ENCODE measurements at places on chromosomes 12 and 14.

- DNase-seq, result peak; percentile 63
Observed at GRCh38 chr14:68458840-68459469, 333.9 kb downstream of the ZFP36L1 start.

DNA sequence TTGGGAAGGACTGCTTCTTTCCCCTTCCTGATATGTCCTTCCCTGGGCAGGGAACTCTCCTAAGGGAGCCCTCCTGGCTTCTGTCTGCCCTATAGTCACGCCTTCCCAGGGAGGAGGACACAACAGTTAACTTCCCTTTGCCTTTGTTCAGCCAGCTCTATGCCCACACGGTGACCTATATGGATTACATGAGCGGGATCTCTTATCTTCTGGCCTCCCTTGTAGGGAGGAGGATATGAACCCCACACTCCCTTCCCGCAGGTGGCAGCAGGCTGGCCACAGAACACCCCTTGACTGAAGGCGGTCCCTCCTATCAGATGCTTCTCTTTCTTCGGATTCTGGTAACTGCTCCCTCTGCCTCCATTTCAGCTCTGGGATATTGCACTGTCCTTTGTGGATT is 135.6 kb upstream of the MAX start:
- no peak for DNase-seq

DNA sequence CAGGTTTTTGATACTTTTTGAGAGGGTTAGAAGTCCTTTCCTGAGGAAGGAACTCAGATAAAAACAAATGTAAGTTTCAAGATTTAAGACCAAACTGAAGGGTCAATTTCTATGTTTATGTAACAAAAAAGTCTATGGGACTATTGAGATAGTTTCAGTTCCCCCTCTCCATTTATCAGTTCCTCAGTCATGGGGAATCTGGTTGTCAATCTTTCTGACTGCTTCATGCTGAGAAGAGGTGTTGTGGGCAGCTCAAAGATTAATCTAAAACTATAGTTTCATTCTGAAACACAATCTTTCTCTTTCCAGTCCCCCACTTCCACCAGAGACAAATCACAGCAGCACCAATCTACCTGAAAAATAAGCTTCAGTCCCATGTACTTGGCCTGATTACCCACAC is 93.7 kb downstream of the KCNMB4 start:
- DNase-seq, result no peak

- DNase-seq, result no peak
Observed at GRCh38 chr12:124653169-124653931, 85.9 kb upstream of the NCOR2 start.

DNA sequence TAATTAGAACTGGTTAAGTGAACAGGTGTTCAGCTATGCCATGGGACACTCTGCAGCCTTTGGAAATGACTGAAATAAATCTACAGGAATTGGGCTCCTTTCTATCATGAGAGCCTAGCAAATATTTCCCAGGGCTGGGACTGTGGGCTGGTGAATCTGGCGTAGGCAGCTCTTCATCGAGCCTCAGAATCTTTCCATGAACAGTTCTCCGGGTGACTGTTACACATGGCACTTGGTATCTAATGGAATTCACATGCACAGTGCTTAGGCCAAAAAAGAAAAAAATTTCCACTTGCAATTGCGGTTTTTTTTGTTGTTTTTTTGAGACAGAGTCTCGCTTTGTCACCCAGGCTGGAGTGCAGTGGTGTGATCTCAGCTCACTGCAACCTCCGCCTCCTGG is 32.1 kb downstream of the PRKAB1 start:
- DNase-seq, result no peak

- peak; percentile 7 for DNase-seq
Observed at GRCh38 chr14:83611906-83612390, 1918.0 kb upstream of the FLRT2 start.

GRCh38 chr14:60599727-60600126 is 49.5 kb downstream of the SIX1 start:
- DNase-seq, result no peak

GRCh38 chr14:38079268-38079667 is 128.4 kb upstream of the SSTR1 start:
- DNase-seq, result no peak

- no peak for DNase-seq
Observed at GRCh38 chr12:88805286-88805685, 225.0 kb upstream of the KITLG start.

- DNase-seq, result no peak
Observed at GRCh38 chr12:94550964-94551363, 91.3 kb upstream of the CEP83 start.

DNA sequence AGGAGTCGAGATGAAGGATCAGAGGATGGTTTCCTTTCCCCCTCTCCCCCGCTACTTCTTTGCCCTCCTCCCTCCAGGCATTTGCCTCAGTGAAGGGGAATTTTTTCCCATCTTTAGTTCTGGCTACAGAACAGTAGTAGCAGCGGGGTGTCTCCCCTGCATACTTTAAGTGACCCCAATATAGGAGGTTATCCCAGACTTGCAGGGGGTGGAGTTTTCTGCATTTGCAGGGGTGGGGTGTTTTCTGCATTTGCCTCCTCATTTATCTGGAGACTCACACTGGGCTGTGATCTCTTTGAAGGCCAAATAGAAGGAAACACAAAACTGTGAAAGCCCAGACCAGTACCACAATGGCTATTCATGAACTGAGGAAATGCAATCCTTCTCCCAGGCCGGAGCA is 19.8 kb downstream of the PTPRB start:
- no peak for DNase-seq

GRCh38 chr12:79732638-79733037 is 41.9 kb upstream of the PAWR start:
- no peak for DNase-seq

- DNase-seq, result no peak
Observed at GRCh38 chr12:108201808-108202207, 72.7 kb downstream of the WSCD2 start.

DNA sequence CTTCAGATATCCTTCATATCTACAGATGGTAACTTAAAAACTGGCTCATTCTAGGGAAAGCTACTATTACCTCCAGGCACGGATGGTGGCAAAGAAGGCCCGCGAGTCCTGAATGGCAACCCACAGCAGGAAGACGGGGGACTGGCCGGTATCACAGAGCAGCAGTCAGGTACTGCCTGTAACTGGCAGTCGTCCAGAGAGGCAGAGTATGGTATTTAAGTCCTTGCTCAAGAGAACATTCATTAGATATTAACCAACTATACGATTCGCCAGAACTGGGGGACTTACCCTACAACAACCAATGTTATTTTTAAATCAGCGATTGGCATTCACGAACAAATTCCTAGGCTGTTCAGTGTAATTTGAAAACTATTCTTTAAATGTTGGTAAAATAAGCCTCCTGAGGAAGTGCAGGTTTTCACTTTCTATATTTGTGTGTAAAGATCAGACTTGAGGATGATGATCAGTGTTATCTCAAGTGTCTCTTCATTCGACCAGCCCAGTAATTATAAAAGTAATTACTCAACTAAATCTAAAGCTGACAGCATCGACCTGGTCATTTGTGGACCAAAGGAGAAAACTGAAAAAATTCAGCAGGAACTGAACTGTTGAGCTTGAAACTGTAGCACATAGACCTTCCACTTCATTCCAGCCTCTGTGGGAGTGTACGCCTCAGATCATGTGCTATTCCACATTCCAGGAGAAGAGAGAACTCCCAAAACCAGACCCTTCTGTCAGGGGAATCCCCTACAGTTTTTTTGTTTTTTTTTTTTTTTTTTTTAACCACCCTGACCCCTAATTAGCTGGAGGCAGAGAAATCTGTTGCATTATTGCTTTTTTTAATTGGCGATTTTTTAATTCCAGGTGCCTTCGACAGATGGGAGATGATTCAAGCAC is 75.6 kb downstream of the ESR2 start:
- no peak for DNase-seq

DNA sequence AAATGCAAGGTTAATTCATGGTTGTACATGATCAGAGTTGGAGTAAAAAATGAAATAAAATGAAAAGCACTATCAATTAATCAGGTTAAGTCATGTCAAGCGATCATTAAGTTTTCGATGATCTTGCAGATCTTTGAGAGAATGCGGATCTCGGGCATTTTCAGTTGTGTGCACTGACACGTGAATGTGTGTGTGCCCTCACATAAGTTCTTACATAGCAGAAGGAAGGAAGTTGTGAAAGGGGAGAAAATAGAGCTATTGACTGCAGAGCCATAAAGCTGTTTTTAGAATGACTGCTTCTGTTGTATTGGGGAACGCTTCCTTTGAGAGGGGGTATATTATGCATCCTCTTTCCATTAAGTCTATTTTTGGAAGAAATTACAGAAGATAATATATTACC is 101.3 kb downstream of the HMGA2 start:
- peak; percentile 51 for DNase-seq

- DNase-seq, result no peak
Observed at GRCh38 chr14:96173636-96174475, 30.8 kb upstream of the BDKRB2 start.

- DNase-seq, result no peak
Observed at GRCh38 chr14:86933460-86933859, 1059.5 kb downstream of the GALC start.

GRCh38 chr12:117033382-117034221 is 65.6 kb downstream of the TESC start:
- no peak for DNase-seq

- DNase-seq, result no peak
Observed at GRCh38 chr14:91749868-91750267, 18.0 kb upstream of the CATSPERB start.

DNA sequence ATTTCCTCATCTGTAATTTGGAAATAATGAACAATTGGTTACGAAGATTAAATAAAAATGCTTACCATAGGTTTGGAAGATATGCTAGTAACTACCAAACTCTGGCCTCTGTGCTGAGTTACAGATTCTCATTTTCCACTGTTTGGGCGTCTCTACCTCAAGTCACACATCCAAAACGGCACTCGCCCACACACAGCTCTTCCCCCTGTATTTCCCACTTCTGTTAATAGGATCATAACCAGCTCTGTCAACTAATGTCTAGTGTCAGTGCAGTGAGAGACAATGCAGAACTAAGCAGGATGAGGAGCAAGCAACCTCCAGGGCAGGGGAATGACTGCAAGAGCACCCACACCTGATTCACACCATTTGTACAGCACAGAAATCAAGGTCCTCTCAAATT is 10.9 kb upstream of the SYCP3 start:
- no peak for DNase-seq

DNA sequence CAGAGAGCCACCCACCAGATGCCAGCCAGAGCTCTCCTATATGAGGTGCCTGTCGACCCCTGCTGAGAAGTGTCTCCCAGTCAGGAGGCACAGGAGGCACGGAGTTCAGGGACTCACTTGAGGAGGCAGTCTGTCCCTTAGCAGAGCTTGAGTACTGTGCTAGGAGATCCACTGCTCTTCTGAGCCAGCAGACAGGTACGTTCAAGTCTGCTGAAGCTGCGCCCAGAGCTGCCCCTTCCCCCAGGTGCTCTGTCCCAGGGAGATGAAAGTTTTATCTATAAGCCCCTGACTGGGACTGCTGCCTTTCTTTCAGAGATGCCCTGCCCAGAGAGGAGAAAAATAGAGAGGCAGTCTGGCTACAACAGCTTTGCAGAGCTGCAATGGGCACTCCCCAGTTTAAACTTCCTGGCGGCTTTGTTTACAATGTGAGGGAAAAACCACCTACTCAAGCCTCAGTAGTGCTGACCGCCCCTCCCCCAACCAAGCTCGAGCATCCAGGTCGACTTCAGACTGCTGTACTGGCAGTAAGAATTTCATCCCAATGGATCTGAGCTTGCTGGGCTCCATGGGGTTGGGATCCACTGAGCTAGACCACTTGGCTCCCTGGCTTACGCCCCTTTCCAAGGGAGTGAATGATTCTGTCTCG is 146.7 kb upstream of the USP15 start:
- DNase-seq, result no peak

Data from COLO829 (cell line).